ENCODE measurements at places on chromosomes 16 and 17.

GRCh38 chr16:59566446-59566845 is 832.3 kb upstream of the GOT2 start:
- no peak for DNase-seq

DNA sequence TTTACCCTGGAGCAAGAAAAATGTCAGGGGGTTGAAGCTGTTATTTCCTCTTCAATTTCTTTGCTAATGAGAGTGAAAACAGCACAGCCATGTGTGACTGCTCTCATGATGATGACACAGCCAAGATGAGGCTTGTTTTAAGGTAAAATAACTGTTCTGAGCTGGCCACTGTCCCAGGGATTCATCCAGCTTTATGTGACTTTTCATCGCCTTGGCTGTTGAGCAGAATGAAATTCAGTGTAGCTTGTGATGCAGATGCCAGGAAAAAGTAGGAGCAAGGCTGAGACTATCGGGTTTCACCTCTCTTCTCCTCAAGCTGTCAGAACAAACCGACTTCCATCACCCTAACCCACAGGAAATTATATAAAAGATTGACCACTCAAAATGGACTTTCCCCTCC is 361.8 kb upstream of the CDH5 start:
- no peak for DNase-seq

DNA sequence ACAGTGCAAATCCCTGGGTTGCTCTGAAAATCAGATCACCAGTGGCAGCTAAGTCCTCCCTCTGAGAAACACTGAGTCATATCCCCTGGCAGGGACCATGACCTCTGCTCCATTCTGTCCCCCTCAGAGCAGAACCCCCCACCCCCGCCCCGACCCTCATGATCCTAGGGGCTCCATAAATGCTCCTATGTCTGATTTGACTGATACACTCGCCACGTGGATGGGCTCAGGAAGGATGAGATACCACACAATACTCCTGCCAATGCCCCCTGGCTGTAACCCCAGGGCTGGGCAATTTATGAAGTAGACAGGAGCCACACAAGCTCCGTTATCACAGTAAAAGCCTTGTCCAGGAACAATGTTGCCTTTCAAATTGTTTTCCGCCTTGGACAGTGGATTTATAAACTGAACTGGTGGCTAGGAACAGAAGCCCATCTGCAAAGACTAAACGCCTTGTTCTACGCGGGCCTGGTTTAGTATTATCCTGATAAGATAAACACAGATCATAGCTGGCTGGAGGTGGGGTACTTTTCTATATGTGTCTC is 394.8 kb downstream of the SLC39A11 start:
- no peak for DNase-seq

GRCh38 chr16:16018705-16019104 is 69.3 kb downstream of the ABCC1 start:
- DNase-seq = no peak

DNA sequence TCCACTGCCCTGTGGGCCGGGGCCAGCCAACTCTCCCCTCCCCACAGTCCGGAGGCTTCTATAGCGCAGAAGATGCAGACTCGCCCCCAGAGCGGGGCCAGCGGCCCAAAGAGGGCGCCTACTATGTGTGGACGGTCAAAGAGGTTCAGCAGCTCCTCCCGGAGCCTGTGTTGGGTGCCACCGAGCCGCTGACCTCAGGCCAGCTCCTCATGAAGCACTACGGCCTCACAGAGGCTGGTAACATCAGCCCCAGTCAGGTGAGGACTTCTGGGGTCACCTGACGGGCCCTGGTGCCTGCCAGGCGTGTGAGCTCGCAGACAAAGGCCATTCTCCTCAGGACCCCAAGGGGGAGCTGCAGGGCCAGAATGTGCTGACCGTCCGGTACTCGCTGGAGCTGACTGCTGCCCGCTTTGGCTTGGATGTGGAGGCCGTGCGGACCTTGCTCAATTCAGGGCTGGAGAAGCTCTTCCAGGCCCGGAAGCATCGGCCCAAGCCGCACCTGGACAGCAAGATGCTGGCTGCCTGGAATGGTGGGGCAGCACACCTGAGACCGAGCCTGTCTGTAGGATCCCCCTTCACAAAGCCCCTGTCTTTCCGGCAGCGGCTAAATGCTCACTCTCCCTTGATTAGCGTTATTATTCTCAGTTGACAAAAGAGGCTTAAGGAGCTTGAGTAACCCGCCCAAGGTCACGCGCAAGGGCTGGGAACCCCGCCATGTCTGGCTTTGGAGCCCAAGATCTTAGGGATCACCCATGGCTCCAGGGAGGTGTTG is 3.9 kb downstream of the SPATA20 start:
- DNase-seq = no peak

DNA sequence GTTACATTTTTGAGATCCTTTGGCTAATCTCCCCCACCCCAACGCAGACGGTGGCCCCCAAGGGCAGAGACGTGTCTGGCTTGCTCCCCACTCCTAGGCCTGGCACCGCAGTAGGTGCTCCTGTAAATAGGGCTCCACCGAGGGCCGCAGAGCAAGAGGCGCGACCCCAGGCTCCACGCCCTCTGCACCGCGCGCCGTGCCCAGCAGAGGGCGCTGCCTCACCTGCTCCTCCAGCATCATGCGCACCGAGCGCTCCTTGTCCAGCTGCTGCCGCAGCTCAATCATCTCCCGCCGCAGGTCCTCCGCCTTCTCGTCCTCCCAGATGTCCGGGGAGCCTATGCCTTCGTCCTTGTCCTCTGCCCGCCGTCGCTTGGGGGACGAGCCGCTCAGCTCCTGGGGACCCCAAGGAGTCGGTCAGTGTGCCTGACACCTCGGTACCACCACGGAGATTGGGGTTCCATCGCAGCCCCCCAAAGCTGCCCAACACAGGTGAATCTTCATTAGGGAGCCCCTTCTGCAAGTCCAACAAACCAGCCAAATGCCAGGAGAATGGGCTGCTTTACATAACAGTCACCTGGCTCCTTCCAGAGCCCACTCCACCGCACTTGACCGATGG is 11.2 kb downstream of the TFAP4 start:
- DNase-seq = no peak

GRCh38 chr16:4288148-4288921 is 15.5 kb upstream of the TFAP4 start:
- peak; percentile 49 for DNase-seq

DNA sequence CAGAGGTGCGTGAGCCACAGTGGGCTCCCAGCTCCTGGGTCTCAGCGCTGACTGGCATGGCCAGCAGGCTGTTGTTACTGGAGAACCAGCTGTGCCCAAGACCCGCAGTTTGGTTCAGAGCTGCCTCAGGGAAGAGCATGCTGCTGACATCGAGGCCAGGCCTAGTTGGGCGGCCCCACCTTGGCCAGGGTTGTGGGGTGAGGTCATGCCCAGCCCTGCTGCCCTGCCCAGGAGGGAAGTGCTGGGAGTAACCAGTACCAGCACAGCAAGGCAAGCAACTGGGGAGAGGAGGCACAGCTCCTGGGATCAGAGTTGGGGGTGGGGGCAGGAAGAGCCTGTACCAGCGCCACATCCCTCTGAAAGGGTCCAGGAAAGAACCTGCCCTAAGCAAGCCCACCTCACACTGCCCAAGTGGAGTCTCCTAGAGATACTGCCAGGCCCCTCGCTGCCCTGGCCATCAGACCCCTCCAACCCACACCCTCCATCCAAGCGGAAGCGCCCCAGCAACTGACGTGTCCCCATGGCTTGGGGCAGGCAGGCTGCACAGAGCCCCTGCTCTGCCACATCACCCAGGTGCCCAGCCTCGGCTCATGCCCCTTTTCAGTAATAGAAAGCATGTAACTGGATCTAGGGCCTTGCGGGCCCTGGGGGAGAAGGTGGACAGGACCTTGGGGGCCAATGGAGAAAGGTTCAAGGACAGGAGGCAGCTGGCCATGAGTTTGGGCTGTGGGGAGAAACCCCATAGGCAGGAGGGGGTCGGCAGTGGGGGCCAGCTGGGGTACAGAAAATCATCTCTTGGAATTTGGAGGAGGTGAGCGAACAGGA is 990 bp downstream of the DOK4 start:
- no peak for DNase-seq

DNA sequence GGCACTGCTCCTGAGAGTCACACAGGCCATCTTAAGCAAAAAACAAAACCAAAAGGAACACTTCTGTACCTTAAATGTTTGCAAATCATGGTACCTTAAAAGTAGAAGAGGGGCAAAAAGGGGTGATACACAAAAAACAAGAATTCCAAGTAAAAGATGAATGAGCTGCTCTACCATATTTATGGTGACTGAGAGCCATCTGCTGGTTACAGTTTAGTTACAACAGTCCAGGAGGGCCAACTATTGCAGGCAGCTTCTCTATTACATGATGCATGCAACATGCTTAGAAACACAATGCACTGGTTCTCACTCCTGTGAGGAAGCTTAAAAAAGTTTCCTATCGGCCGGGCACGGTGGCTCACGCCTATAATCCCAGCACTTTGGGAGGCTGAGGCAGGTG is 53.5 kb downstream of the STX8 start:
- no peak for DNase-seq

DNA sequence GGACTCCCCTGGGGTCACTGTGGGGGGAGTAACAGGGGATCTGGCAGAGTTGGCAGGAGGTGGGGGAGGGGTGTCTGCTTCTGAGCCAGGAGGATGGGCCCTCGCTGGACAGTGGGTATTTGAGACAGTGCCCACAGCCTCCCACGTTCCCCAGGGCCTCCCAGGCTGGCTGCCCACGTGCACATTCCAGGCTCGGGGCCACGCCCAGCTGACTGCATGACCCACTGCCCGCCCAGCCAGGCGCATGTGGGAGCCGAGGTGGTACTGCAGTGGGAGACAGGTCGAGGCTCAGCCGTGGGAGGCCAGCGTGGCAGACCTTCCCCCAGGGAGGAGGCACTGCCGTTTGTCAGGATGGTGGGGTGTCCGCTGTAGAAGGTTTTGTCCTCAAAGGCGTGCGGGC is 38.8 kb downstream of the BAHCC1 start:
- no peak for DNase-seq

GRCh38 chr17:2214929-2215615 is 88.5 kb downstream of the SMG6 start:
- no peak for DNase-seq

- DNase-seq = no peak
These were observed 149.6 kb upstream of the GNAO1 start for GRCh38 chr16:56041556-56042140.

All from stimulated activated CD8-positive, alpha-beta memory T cell treated with anti-CD3 and anti-CD28 coated beads, Interleukin-7, amount 100 ng/mL, for 24 hours (primary cell).